Mesenchymal stem cell (in vitro differentiated cells and primary cell): ENCODE measurements at places on chromosomes 1 and 21.

GRCh38 chr1:228035844-228036243 lies 29.0 kb downstream of the WNT3A start:
- DNase-seq: no peak

DNA sequence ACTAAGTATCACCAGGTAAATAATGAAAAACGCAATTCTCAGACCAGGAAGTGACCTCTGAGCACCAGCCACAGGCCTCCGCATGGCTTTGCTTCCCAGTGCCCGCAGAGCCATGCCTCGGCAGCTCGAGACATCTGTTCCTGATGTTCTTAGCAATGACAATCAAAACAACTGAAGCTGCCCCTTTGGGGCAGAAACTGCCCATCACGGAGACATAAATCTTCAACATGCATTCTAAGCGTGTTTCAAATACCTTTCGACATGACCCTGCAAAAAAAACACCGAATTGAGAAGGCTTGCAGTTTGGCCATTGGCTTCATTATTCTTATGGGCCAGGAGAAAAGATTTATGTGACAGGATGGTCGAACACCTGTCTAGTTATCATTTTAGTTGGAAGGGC lies 5.8 kb upstream of the RAP1GAP start:
- DNase-seq: no peak

DNA sequence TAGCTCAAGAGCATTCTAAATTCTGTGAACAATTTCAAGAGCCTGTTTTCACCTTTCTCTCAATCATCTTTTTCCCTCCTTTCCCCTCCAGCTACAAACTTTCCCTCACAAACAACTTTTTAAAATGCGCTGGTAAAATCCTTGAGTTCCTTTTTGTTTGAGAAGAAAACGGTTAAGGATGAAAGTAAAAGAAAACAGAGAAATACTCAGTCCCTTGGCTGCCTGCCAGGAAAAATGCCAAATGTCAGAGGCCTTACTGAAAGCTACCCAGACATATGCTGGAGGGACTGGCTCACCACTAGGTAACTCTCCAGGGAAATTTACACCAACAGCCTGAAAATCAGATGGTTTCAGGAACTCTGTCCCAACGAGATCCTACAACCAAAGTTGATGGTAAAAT lies 11.0 kb upstream of the SERBP1 start:
- peak; percentile 68 for DNase-seq

DNA sequence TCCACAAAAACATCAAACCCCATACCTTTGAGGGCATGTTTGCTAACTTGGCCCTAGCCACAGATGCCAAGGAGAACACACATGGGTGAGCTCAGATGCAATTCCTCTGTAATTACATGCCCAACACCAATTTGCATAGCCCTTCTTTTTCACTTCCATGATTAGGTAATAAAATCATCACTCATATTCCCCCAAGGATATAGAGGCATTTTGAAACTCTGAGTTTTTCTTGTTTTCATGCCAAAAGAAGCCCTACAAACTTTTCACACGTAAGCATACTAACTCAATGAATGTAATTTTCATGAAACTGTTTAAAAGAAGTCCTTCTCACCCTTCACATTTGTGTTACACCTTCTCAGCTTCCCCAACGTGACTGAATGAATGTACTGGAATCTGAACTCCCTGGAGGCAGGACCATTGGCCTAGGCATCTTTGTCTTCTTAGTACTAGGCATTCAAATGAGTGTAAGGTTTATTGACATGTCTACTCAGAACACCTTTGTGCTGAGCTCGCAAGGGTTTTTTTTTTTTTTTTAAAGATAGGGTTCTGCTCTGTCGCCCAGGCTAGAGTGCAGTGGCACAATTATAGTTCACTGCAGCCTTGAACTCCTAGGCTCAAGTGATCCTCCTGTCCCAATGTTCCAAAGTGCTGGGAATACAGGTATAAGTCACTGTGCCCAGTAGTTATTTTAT lies 31.0 kb downstream of the FBXO42 start:
- no peak for DNase-seq

DNA sequence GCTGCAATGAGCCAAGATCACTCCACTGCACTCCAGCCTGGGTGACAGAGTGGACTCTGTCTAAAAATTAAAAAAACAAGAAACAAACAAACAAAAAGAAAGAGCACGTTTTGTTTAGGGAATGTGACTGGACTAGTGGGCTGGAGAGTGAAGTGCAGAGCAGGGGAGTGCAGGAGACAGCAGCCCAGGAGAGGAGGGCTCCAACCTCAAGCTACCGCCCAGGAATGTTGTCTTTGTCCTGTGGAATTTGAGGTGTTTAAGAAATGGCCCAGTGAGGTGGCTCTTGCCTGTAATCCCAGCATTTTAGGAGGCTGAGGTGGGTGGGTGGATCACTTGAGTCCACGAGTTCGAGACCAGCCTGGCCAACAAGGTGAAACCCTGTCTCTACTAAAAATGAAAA lies 42.4 kb upstream of the MTF2 start:
- no peak for DNase-seq

DNA sequence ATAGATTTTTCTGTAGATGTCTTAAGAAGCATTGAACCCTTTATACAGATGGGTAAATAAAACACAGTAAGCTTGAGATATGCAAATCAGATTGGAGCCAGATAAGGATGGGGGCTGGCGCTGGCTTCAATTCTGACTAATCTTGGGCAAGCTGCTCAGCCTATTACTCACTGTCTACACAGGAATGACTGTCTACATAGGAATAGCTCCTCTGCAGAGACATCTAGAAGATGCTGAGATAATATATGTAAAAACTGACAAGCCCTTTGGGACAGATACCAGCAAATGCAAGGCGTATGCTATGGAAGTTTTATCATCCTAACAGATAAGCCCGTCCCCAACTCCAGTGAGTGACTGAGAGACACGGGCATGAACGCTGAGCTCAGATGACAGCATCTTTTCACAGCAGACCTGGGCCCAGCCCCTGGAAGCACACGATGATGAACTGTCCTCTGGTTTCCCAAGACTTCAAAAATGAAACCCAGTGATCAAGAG lies 1.7 kb downstream of the CLDN14 start:
- peak; percentile 78 for DNase-seq

DNA sequence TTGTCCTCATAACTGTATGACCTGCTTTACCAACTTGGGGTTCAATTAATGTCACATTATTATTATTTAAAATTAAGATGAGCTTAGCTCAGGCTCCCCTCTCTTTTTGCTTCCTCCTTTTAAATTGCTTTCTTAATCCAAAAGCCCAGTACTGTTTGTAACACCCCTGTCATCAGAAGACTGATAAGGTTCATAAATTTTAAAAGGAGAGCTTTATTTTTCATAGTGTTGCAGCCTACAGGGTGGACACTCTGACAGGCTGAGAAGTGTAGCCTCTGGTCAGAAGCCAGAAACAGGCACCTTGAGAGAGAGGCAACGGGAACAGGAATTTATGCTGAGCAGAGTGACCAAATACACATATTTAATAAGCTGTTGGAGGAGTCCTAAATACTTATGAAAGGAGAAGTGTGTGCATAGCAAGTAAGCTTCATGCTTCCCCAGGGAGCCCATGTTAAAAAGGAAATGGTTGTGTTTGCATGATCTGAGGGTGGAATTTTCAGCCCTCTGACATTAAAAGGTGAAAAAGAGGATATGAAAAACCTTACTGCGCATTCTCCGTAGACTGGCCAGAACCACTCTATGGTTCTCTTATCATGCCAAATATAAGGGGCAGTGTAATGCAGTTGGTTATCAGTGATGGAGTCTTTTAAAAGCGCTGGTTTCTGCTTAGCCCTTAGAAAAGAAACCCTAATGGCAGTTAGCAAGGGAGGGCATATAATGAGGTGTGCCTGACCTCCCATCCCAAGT lies 30.5 kb upstream of the FGGY start:
- DNase-seq: no peak

- DNase-seq: peak; percentile 50
Measured at GRCh38 chr1:166164995-166165660, 1.7 kb downstream of the FAM78B start.

GRCh38 chr1:205963352-205964155 lies 20.3 kb upstream of the SLC26A9 start:
- peak; percentile 4 for DNase-seq

DNA sequence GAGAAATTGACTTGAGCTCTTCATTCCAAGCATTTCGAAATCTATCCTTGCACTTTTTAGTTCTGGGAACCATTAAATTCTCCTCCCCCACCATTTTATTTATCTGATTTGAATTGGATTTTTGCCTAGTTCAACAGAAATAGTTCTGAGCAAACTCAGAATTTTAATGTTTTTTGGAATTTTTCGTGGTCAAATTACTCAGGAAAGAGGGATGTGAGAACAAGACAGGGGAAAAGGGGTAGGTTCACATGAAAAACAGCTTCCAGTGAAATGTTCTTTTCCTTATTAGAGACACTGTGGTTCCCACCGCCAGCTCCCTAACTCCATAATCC lies 5.7 kb upstream of the ZNF697 start:
- DNase-seq: no peak

DNA sequence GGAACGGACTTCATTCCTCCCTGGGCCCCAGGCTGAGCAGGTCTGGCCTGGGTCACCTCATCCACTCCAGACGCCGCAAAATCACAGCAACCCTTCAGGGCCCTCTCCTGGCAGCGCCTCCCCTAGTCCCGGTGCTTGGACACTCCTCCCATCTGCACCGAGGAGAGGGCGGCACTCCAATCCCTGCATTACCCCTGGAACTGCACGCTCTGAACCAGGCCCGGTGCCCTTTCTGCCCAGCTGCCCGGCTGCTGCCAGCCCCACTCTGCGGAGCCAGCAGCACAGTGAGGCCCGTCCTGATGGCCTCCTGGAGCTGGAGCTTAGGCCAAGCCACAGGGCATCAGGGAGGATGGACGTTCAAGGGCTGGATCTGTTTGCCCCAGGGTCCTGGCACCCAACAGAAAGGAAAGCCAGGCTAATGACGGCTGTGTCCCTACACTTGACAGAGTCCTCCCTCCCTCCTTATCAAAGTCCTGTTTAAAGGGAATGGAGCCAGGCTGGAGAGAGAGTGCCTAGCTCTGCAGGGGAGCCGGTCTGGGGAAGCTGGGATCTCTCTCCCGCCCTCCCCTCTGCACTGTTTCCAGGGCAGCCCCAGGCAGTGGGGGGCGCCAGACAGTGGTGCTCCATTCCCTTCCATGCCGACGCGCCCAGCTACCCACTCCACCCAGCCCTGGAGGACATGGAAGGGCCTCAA lies 12.7 kb downstream of the COL6A2 start:
- DNase-seq: peak; percentile 13

GRCh38 chr1:223298701-223299100 lies 65.3 kb downstream of the SUSD4 start:
- DNase-seq: peak; percentile 24

- no peak for DNase-seq
Measured at GRCh38 chr1:69320757-69321211, 246.9 kb upstream of the LRRC7 start.

DNA sequence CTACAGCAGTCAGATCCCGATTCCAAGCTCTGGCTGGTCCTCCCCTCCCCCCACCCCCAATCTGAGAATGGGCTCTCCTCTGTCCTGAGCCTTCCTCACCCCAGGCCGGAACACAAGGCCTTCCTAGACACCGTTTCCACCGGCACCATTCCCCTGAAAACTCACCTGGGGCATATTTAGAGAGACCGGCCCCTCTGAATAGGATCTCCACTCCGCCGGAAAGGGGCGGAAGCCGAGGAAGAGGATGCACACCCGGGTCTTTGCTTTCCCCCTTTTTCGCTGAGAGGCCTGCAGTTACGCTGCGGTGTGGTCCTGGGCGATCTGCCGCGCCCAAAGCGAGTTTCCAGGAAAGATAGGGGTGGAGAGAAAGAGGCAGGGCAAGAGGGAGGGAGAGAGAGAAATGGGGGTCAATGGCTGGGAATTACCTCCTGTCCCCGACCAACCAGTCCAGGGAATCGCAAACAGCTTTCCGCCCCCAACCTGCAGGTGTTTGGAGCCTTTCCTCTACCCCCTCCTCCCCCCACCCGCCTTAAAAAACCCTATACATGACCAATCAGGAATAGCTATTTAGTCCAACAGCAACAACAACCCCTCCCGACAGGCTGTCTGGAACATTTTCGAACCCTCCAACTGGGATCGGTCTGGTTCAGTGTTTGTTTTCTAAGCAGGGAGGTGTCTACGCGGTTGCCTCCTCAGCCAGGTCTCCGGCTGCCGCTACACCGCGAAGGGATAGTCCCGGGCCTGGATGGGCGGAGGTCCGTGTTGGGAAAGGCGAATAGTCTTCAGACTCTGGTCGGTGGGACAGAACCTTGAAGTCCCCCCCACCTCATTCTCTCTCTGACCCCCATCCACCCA lies 2.8 kb downstream of the TAL1 start:
- DNase-seq: no peak
